Activated CD4-positive, alpha-beta T cell treated with anti-CD3 and anti-CD28 coated beads, Interleukin-2, amount 50 U/mL, for 4 hours (primary cell): ENCODE measurements at places on chromosomes 13 and 19.

DNA sequence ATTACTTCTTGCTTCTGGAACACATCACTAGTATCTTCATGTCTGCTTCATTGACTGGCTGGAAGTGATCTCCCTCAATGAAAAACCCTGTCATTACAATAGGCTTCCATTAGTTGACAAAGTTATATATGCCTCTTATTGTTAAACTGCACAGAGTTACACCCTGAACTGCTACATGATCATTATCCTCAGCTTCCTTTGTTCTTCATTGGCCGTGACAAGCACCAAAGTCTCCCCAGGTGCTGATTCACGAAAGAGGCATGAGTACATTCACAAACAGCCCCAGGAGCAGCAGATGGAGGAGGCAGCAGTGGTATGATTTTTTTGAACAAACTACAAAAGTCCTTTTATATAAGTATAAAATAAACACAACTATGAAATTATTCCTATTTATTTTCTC is 51.4 kb downstream of the VWA8 start:
- DNase-seq: no peak

DNA sequence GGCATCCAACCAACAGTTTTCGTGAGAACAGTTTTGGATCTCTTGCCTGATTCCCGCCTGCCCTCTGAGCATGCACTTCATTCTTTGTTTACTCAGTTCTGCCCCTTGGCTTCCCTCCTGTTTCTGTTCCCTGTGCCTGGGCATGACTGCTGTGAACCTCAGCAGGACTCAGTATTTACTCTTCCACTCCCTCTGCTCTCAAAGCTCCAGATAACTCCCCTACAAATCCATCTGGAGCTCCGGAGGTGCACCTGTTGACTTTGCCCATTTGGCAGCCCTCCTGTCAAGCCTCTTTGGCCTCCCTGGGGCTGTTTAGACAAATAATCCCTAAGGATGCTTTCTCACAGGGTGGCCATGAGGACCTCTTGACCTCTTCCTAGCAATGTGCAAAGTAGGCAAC is 34.2 kb upstream of the ARGLU1 start:
- DNase-seq: no peak

DNA sequence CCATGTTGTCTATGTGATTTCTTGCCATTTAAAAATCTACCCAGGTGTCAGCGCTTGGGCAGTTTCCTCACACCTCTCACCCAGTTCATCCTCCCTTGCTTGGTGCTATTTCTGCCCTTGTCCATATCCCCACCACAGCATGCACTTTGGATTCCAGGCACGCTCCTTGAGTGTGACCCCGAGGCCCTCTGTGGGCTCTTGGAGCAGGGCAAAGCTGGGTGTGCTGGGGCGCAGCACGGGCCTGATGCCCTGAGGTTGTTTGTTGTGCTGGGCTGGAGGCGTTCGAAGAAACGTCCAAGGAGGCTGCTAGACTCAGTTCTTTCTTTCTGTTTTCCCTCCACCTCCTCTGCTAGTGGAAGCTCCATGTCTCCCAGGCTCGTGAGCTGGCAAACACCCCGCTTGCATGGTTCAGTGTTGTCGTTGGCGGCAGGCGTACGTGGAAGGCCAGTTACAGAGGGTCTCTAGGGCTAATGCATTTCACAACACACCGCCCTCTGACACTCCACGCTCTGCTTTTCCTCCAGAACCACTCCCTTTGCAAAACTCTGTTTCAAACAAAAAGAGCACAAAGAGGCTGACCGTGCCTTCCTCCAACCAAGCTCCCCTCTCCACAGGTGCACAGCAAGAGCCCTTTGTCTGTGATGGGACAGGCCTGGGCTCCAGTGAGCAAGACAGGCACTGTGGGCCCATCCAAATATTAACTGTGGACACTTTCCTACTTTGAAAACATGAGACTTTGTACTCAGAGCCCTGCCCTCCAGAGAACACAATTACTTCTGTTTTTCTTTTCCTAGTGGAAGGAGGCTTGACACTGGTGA is 117.7 kb upstream of the GJB6 start:
- no peak for DNase-seq

DNA sequence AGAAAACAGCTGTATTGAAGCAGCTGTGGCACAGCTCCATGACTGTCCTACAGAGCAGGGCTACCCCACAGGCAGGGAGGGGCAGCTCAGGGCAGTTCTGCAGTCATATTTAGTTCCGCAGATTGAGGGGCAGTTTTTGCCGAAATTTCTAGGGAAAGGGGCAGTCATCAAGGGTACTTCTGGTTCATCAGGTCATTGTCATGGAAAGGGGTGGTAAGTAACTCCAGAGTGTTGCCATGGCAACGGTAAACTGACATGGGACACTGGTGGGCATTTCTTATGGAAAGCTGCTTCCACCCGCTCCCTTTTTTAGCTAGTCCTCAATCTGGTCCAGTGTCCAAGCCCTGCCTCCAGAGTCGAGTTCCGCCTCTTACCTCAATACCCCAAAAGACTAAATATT is 702.8 kb downstream of the LIG4 start:
- no peak for DNase-seq

DNA sequence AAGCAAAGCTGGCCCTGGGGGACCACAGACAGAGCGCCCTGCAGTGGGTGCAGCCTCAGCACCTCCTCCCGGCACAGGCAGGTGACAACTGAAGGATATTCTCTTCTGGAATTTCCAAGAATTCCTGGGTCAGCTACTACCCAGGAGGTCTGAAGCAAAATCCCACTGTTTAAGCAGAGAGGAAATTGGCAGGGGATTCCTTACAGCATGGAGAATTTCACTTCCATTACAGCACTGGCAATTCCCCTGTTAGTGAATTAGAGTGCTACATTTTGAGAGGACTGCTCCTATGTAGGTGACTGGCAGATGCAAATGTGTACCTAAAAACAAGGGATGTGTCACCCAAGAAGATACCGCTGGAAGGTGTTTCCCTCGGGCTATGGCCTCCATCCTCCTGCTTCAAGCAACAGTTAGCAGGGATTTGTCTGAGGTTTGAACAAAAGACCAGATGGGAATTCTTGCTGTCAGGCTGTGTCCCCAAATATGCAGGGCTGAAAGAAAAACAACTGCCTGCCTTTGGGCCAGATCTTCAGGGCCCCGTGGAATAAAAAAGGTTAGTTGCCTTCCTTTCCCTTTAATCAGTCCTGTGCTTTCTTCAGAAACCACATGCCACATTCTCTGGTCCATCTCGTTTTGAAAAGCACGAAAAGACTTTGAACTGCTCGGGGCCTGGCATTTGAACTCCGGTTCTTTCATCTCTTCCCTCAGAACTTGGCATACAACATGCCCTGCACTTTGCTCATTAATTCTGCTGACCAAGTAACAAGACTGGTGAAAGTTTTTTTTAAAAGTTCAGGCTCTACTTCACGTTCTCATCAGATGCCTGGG is 296.4 kb downstream of the DNAJC15 start:
- no peak for DNase-seq

GRCh38 chr19:4597975-4598671 is 38.6 kb upstream of the SEMA6B start:
- peak; percentile 29 for DNase-seq

- DNase-seq: no peak
Observed at GRCh38 chr19:36528921-36529518, 949 bp upstream of the ZNF260 start.

GRCh38 chr13:89061821-89062220 is 1390.7 kb downstream of the SLITRK5 start:
- DNase-seq: no peak

DNA sequence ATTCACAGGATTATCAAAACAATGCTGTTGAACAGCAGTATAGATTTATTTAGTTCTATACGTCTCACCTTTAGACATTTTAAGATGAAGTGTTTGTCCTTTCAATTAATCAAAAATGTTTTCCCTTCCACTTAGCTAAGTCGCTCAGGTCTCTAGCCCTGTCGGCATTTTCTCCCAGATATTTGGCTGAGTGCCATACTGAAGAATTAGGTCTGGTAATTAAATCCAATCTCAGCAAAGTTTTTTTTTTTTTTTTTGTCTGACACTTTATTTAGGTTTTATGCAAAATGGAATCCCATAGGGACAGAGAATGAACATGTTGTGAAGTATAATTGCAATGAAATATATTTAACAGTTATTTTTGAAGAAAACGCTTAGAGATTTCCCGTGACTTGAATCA is 44.1 kb downstream of the RFC3 start:
- DNase-seq: no peak

DNA sequence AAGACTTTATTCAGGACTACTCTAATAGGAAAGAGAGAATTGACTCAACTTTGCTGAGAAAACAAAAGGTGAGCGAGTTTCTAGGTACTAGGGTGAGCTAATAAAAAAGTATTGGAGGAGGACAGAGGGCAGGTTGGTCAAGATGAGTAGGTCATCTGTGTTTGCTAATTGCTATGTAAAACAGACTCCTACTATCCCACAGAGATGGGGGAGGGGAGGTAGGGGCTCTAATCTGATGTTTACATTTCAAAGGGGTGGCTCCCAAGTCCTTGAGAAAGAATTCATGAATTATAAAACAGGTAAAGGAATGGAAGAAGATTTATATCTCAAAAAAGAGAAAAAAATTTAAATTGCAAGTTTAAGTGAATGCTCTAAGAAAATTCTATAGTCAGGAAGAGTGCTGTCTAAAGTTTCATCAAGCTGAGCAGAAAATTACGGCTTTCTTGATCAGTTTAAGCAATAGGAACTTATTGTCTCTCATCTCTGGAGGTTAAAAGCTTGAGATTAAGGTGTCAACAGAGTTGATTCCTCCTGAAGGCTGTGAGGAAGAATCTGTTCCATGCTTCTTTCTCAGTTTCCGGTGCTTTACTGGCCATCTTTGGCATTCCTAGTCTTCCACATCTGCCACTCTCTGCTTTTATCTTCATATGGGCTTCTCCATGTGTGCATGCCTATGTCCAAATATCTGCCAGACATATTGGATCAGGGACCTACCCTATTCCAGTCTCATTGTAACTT is 790.3 kb downstream of the SLITRK5 start:
- no peak for DNase-seq

GRCh38 chr13:108527844-108528243 is 101.6 kb upstream of the MYO16 start:
- DNase-seq: no peak

DNA sequence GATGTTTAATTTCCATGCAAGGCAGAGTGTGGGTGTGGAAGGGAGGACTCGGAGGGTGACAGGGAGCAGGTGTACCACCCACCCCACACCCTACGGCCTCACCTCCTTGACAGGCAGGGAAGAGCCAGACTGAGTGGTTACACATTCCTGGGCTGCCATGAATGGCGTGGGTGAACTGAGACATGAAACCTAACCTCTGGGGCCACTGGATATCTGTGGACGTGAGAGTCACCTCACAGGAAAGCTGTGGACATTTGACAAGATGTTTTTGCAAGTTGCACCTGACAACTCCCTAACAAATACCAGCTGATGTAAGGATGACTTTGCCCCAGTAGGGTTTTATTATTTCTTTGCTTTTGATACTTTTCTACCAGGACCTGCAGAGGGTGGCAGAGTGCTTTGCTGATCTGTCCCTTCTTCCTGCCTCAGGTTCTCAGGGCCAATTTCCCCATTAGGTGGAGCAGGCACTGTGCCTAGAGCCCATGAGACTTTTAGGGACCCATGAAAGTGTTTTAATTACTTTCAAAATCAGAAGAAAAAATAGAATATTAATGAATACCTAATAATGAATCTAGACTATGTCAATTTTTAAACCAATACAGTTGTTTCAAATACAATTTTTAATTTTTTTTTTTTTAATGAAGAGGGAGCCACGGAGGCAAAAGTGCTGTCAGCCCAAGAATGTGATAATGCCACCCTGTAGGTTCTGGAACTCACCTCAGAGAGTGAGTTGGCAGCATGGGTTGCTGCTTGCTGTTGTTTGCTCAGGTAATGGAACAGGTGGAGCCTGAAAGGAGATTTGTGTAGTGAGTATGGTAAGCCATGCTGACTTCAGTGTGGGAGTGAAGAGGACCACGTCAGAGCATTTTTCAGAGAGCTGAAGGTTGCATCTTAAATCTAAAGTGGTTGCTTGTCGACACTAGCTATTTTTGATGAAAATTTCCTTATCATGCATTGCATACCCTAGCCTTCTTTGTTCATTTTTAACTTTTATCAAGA is 58.0 kb upstream of the CYSLTR2 start:
- peak; percentile 50 for DNase-seq
